ENCODE measurements at places on chromosomes 3 and 15.

- DNase-seq = no peak
Observed at GRCh38 chr3:54951405-54951804, 23.5 kb upstream of the LRTM1 start.

DNA sequence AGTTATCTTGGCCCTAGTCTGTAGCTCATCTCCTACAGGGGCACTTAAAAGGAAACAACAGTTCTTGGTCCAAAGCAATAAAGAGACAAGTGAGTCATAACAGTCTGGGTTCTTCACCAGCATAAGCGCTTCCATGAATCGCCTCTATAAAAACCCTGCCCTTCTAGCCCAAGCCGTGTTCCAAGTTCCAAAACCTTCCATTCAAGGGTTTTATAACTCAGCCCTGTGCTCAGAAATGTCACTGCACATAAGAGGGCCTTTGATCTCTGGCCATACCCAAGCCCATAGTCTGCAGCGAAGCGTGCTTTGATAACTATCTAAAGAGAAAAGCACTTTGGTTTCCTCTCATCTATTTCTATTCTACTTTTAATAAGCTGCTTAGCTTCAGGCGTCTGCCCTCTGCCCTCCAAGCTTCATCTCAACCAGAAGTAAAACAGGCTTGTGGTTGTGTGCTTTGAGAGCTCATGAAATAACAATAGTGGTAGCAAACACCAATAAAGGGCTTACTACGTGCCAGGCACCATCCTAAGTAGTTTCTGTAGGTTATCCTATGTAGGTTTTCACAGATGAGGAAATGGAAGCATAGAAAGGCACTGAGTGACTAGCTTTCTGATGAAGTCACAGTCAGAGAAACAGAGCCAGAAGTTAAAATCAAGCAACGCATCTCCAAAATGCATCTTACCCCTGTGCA lies 64.0 kb upstream of the AKAP13 start:
- DNase-seq = no peak

DNA sequence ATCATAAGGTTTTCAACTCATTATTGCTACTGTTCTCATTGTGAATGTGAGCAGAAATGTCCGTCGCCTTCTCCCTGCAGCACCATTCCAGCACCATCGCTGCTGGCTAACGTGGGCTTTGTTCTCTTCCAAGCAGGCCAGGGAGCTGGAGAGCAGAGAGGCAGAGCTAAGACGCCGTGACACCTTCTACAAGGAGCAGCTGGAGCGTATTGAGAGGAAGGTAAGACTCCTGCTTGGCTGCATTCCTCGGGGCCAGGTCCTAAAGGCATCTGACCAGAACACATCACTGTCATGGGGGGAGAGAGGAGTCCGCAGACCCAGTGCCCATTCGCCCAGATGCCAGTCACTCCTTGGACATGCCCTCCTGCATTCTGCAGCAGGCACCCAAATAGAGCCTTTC lies 130.4 kb upstream of the PLXNA1 start:
- no peak for DNase-seq

- no peak for DNase-seq
Observed at GRCh38 chr3:62131050-62131449, 242.3 kb downstream of the FEZF2 start.

DNA sequence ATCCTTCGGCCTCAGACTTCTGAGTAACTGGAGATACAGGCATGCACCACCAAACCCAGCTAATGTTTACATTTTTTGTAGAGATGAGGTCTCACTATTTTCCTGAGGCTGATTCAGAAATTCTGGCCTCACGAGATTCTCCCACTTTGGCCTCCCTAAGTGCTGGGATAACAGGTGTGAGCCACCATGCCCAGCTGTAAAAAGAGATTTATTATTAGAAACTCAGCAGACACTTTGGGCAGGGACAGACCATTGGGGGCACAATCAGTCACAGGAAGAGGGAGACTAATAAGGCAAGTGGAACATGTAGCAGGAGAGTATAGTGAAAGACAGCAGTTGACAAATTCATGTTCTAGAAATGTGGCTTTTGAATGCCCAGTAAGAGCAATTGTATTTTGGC lies 249.2 kb downstream of the CBLB start:
- DNase-seq = no peak

- no peak for DNase-seq
Observed at GRCh38 chr15:94638183-94638582, 406.8 kb downstream of the MCTP2 start.

GRCh38 chr3:183181606-183182005 lies 19.1 kb upstream of the LAMP3 start:
- no peak for DNase-seq

- DNase-seq = no peak
Observed at GRCh38 chr3:30612437-30613132, 6.2 kb downstream of the TGFBR2 start.

DNA sequence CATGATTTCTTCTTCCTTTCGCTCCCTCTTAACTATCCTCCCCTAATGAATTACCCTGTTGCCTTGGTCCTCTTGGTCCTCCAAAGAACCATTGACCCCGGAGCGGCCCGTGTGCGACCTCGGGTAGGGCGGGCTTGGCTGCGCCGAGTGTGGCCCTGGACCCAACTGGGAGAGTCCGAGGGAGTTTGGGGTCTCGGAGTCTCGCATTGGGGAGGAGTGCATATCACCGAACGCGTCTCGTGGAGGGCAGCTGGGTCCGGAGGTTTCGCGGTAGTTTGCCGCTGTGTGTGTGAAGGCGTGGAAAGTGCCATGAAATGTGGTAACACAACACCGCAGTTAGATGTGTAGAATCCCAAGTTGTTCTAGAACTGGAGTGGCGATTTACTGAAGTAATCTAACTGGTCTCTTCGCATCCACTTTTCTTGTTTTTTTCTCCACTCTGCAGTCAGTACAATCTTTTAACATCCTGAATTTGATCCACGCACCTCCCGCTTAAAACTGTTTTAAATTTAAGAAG lies 363 bp downstream of the GTF2E1 start:
- no peak for DNase-seq

- DNase-seq = no peak
Observed at GRCh38 chr15:68700455-68701123, 120.1 kb downstream of the ANP32A start.

DNA sequence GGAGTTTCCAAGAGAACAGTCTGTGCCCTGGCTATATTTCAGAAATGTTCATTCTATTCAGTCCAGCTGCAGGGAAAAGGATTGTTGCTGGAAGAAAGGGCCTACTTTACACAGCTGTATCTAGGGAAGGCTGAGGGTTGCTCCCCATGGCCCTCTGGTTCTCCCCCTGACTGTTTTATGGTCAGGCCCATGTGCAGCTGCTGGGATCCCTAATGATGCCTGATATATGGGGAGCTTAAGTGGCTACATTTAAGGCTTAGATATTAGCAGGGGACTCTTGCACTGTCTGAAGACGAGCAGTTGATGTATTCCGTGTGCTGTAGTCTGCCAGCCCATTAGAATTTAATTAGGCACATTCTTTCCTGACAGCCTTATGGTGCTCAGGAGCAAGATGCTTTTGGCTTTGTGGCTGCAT lies 72.0 kb downstream of the FAM43A start:
- DNase-seq = no peak

- no peak for DNase-seq
Observed at GRCh38 chr3:113166719-113167492, 44.5 kb upstream of the BOC start.

DNA sequence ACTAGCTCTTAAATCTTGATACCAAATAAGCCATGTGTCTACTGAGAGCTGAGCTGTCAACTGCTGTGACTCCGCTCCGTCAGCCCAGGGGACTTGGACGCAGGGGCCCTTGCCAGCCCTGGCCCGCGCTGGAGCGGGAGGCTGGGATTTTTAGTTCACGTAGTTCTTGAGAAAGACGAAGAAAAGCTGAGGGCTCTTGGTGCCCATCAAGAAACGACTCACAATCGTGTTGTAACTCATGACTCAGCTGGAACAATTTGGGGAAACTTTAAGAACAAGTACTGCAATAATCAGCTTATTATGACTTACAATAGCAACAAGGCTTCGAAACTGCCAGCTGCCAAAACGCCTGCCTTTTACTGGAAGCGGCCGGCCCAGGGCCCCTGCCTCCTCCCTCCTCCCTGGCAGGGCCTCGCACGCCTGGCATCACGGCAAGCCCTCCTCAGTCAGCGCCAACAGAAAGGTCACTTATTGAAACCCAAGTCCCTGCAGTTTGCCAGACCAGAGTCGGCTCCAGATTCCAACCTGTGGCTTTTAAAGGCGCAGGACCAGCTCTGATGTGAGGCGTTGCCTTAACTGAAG lies 60.3 kb downstream of the RGMA start:
- DNase-seq = no peak

GRCh38 chr15:57591237-57591821 lies 375 bp upstream of the MYZAP start:
- no peak for DNase-seq

GRCh38 chr3:30421266-30421665 lies 185.1 kb upstream of the TGFBR2 start:
- DNase-seq = no peak

DNA sequence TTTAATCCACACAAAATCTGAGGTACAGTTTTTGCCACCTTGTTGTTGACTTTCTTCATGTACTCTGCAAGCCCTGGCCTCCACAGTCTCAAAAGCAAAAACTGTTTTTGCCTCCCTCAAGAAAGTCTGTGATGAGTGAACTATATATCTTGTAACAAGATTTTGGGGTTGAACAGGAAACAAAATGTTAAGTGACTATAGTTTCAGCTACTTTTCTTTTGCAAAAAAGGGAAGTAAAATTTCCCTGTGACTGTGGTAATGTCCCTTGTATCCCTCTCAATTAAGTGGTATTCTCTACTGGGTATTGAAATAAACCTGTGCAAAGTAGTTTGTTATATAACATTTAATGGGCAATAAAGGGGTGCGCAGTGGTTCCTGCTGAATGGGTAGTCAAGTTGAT lies 21.3 kb upstream of the SCAANT1 start:
- no peak for DNase-seq

- no peak for DNase-seq
Observed at GRCh38 chr3:40961104-40961857, 238.0 kb upstream of the CTNNB1 start.

DNA sequence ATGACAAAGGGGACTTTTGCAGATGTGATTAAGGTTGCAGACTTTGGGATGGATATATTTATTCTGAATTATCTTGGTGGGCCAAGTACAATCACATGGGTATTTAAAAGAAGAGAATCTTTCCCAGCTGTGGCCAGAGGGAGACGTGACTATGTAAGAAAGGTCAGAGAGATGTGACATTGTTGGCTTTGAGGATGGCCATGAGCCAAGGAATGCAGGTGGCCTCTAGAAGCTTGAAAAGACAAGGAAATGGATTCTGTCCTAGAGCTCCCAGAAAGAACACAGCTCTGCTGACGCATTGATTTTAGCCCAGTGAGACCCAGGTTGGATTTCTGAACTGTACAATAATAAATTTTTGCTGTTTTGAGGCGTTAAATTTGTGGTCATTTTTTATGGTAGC lies 616.0 kb upstream of the TBL1XR1 start:
- DNase-seq = no peak

- no peak for DNase-seq
Observed at GRCh38 chr3:27485866-27486265, 1.7 kb upstream of the SLC4A7 start.

DNA sequence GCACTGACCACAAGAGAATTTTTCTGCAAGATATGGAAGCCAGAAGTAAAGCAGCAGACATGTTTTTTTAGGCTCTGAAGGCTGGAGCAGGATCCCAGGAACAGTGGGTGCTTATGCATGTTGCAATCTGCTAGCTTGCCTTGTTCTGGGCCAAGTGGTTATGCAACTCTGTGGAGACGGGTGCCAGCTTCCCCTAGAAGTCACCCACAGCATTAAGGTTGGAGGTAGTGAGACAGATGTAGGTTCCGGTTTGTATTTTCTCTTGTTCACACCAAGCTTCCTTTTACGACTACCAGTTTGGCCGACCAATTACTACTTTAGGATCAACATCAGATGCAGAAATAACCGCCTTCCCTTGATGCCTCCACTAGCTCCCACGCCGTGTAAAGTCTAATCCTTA lies 11.1 kb downstream of the DPH3 start:
- no peak for DNase-seq

- DNase-seq = no peak
Observed at GRCh38 chr3:25661694-25662437, 2.8 kb downstream of the TOP2B start.
